Ovary (tissue), 10 donors: ENCODE measurements at places on chromosomes 11 and 22.

GRCh38 chr11:127461241-127462064 is 460.9 kb upstream of the KIRREL3 start:
- no peak for DNase-seq

- DNase-seq, result no peak
Measured at GRCh38 chr22:38029901-38030300, 27.3 kb upstream of the PICK1 start.

DNA sequence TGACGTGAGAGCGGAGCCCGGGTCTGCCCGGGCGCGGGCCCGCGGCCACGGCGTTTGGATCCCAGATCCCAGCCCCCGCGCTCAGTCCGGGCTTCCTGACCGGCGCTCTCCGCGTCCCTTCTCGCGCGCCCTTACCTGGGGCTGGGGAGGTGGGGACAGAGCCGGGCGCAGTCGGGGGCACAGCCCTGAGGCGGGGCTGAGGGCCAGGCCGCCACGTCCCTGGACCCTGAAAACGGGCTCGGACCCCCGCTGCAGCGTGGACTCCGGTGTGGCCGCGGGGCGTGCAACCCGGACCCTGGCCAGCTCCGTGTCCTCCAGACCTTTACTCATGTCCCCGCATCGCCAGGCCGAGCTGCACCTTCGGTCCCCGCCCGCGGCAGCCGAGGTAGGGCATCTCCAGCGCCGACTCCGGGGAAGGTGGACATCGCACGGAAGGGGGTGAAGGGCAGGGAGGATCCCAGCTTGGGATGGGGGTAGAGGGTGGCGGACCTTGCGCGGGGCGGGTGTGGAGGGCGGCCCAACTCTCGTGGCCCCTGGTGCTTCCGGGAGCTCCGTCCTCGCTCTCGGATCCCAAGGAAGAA is 9.9 kb upstream of the AIFM3 start:
- DNase-seq, result no peak

- no peak for DNase-seq
Measured at GRCh38 chr22:17334059-17334458, 35.2 kb upstream of the CECR2 start.
